Brain microvascular endothelial cell (primary cell): ENCODE measurements at places on chromosomes 13 and 19.

- no peak for DNase-seq
These were observed 1022.0 kb downstream of the EFNB2 start for GRCh38 chr13:105513448-105513847.

- DNase-seq = no peak
These were observed 25.3 kb upstream of the ZNF14 start for GRCh38 chr19:19758164-19758563.

- DNase-seq = no peak
These were observed 846 bp downstream of the RPL13A start for GRCh38 chr19:49488046-49488862.

GRCh38 chr19:4197228-4197624, 14.7 kb downstream of the ANKRD24 start:
- no peak for DNase-seq

GRCh38 chr13:44158098-44158521, 215.5 kb upstream of the SERP2 start:
- DNase-seq = no peak

- DNase-seq = peak; percentile 84
These were observed 71.9 kb upstream of the KLF12 start for GRCh38 chr13:74206061-74206561.
